Body of pancreas (tissue), 4 donors: ENCODE measurements at places on chromosomes 5 and 9. TPM values are rescaled to one million over a fixed set of nuclear protein-coding genes. Genes with fewer than 3 reads are reported as not detected.

GRCh38 chr9:27278374-27278773, 18.6 kb downstream of the EQTN start:
- no peak overlapping the region for H3K4me3 ChIP-seq
- H3K36me3 ChIP-seq, result no peaks in the 10 kb centered on the region
- H3K27me3 ChIP-seq, result no peaks in the 10 kb centered on the region

DNA sequence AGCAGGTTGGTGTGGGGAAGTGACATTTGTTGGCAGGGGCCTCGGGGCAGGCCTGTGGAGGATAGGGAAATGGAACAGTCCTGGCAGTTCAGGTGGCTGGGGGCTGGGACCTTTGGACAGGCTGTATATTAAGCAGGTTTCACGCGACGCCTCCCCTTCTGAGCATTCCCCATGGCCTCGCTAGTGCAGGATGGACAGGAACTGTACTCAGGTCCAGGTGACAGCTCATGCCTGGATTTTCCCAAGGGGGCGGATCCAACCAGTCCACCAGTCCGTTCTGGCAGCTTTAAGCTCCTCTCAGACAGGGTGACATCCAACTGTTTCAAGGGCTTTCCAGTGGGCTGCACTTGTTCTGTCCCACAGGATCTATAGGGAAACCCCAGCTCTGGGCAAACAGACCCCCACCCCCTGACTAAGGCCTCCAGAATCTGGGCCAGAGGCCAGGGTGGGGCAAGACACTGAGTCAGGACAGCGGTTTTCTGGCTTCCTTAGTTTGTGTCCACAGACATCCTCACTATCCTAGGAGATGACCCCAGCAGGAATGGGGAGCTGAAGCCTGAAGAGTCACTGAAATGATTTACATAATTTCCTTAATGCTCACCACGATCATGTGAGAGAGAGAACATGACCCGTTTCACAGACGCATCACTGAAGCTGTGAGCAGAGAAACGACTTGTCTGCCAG, 20.9 kb downstream of the CSF2 start:
- no peak overlapping the region for H3K4me3 ChIP-seq
- DNase-seq, result peak; percentile 19
- H3K36me3 ChIP-seq, result no peaks in the 10 kb centered on the region
- no peaks in the 10 kb centered on the region for H3K27me3 ChIP-seq
- H3K27ac ChIP-seq, result no peak overlapping the region

- H3K27ac ChIP-seq, result no peak overlapping the region
- H3K4me3 ChIP-seq, result no peak overlapping the region
- H3K36me3 ChIP-seq, result no peaks in the 10 kb centered on the region
- DNase-seq, result no peak
- H3K4me1 ChIP-seq, result no peaks in the 10 kb centered on the region
- H3K27me3 ChIP-seq, result no peaks in the 10 kb centered on the region
These were observed 32.7 kb upstream of the ABCA1 start for GRCh38 chr9:104960662-104961061.

MSX2 gene
- total RNA-seq, result not detected

- no peaks in the 10 kb centered on the region for H3K4me1 ChIP-seq
- H3K27me3 ChIP-seq, result no peaks in the 10 kb centered on the region
- H3K4me3 ChIP-seq, result no peak overlapping the region
- H3K27ac ChIP-seq, result no peak overlapping the region
These were observed 922.0 kb downstream of the CDH12 start for GRCh38 chr5:21931116-21931515.

TAF11L10 gene
- total RNA-seq, result not detected

PLAC8L1 gene
- not detected for total RNA-seq
